NCI-H524 treated with DMSO at 0.1 percent for 48 hours (cell line): ENCODE measurements at places on chromosomes 5 and 9.

GRCh38 chr5:102811972-102812371, 56.9 kb downstream of the PAM start:
- DNase-seq: no peak

- no peak for DNase-seq
Observed at GRCh38 chr5:1759378-1759970, 40.2 kb downstream of the MRPL36 start.

DNA sequence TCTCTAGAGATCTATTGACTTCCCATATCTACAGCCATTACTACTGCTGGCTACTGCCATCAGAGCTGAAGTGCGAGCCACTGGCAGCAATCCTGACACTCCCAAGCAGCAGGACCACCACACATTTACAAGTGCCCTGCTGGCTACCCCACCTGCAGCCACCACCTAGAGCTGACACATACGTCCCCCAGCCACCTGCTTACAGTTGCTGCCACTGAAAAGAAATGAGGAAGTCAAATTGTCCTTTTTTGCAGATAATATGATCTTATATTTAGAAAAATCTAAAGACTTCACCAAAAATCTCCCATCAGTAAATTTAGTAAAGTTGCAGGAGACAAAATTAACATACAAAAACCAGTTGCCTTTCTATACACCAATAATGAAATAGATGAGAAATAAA, 48.4 kb downstream of the ZNF484 start:
- no peak for DNase-seq

DNA sequence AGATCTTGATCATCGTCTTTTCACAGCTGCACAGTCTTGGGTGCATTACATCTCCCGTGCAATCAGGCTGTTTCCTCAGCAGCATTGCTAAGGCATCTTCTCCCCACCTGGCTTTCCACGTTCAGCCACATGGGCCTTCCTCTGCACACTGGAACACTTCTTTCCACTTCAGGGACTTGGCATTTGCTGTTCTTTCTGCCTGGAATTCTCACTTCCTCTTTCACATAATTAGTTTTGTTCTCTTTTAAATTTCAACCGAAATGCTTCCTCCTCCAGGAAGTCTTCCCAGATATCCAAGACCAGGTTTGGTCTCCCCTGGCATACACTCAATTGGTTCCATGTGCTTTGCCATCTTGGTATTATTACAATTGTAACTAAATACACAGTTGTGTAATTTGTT, 43.8 kb downstream of the WHRN start:
- DNase-seq: no peak

GRCh38 chr5:114657342-114658130, 295.7 kb downstream of the KCNN2 start:
- DNase-seq: no peak

DNA sequence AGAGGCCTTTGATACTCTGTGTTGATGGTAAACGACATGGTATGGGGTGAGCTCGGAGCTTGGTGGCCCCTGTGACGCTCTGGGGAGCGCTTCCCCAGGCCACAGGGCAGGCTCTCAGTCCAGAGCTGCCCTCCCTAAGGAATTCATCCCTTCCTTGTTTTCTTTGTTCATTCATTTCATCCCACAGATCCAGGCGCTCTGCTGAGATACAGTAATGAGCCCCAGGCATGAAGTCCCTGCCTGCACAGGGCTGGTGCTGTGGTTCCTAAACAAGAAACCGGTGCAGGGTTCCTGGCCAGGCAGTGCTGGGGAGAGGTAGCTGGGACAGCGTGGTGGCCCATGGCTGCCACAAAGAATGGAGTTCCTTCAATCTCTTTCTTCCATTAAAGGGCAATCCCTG, 14.4 kb downstream of the NEK6 start:
- DNase-seq: no peak

DNA sequence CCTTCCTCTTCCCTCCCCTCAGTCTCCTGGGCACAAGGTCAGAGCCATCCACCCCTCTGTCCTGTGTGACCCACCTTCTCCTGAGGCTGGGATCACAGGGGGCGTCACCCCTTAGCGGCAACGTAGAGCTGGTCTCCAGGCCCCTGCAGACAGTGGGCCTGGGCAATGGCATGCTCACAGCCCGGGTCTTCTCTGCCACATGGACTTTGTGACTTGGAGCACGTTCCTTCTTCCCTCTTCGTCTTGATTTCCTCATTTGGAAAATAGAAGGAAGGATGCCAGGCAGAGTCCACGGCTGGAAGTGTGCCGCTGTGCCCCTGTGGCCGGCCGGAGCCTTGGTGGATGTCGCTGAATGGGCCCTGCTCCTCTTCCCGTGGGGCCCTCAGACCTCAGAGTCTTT, 10.0 kb downstream of the RXRA start:
- DNase-seq: no peak

GRCh38 chr5:141529873-141530272, 41.0 kb downstream of the PCDHGC5 start:
- DNase-seq: no peak

DNA sequence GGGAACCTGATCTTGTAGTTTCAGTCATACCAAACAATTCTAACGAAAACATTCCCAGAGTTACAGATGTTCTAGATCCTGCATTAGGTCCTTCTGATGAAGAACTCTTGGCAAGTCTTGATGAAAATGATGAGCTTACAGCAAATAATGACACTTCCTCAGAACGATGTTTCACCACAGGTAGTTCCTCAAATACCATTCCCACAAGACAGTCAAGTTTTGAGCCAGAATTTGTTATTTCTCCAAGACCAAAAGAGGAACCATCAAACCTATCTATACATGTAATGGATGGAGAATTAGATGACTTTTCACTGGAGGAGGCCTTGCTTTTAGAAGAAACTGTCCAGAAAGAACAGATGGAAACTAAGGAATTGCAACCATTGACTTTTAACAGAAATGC, 21.0 kb downstream of the RMI1 start:
- no peak for DNase-seq

DNA sequence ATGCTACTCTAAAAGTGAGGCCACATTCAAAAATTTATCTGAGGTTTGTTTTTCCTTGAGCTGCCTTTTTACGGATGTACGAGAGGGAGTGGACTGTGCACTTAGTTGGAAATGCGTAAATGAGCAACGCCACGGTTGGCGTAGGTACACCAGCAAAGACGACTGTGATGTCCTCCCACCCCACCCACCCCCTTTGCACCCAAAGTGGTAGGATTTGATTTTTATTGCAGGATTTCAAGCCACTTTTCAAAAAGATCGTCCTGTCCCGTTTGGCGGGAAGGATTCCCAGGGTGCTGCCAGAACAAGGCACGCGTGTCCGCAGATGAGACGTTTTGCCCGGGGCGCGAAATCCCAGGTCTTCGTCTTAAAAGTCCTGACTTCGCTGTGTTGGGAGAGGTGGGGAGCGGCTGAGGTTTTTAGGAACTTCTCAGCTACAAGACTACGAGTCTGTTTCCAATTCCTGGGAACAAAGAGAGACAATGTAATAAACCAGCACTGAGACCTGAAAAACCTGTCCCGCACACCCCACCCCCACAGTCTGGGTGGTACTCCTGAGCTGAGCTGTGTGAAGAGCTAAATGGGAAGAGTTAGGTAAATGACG, 1.0 kb upstream of the TLE1 start:
- no peak for DNase-seq
